ENCODE measurements at places on chromosomes 7 and 10. TPM values are rescaled to one million over a fixed set of nuclear protein-coding genes. Genes with fewer than 3 reads are reported as not detected.

Gene GATA3
- 0.54 TPM for total RNA-seq

GRCh38 chr10:36493516-36493880 lies 631.9 kb upstream of the ANKRD30A start:
- no peak for DNase-seq

DNA sequence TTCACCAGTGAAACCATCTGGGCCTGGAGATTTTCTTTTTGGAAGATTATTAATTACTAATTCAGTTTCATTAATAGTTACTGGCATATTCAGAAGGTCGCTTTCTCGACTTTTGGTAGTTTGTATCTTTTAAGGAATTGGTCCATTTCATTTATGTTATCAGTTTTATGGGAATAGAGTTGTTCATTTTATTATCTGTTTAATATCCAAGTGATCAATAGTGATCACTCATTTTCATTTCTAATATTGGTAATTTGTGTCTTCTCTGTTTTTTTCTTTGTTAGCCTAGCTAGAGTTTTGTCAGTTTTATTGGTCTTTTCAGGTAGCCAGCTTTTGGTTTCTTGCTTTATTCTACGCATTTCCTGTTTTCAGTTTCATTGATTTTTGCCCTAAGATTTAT lies 31.0 kb downstream of the MKLN1 start:
- no peak for DNase-seq

DNA sequence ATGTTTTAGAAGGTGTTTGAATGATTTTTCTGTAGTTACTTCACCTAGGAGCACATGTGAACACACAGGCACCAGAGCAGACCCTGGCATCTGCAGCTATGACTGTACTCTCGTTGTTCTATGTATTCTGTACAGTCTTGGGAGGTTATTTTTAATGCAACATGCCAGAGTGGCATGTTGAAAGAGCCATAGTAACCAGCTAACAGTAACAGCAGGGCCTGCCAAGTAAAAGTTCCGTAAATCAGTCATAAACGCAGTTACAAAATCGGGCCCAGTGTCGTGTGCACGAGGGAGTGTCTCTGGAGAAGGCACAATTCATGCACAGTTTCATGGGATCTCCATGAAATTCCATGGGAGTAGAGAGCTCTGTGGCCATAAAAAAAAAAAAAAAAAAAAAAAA lies 108.3 kb upstream of the CDK6 start:
- DNase-seq: peak; percentile 60

Gene CBX3
- total RNA-seq: 135 TPM

DNA sequence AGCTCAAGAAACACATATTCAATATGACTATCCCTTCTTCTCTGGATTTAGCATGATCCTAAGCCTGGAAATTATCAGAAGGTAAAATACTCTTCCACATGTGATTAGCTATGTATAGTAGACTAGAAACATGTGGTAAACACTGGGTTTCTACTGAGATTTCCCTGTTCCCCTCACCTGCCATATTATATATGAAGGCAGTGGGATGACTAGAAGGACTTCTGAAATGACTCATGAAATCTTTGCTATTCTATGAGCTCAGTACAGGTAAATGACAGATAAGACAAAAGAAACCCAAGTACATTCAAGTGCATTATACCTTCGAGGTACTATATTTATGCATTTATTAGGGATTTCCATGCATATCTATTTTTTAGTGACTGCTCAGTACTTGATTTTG lies 152.9 kb downstream of the DNAJB9 start:
- no peak for DNase-seq

Gene NAT16
- total RNA-seq: not detected

- no peak for DNase-seq
Measured at GRCh38 chr10:35091994-35092790, 2.1 kb upstream of the CUL2 start.

Gene PGAM2
- 0.52 TPM for total RNA-seq

GRCh38 chr7:122260336-122260735 lies 44.2 kb downstream of the FEZF1 start:
- no peak for DNase-seq

DNA sequence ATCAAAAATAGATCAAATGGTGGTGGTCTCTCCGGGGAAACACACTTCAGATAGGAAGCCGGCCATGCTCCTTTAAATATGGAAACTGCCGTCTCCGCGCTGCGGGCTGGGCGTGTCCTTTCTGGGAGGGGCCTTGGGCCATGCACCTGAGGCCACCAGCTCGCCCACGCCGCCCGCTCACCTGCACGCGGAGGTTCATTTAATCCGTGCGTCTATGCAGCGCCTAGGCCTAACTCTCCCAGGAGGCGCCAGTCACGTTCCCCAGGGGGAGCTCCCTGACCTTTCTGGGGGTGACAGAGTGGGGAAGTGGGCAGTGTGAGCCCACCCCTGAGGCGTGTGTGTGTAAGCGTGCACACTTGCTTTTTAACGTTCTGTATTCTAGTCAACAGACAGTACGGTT lies 64.0 kb downstream of the C10orf143 start:
- peak; percentile 12 for DNase-seq

GRCh38 chr10:68957654-68958053 lies 1.7 kb downstream of the DDX21 start:
- no peak for DNase-seq

Gene PLXDC2
- 22.4 TPM for total RNA-seq

Gene AKR1C4
- total RNA-seq: not detected

DNA sequence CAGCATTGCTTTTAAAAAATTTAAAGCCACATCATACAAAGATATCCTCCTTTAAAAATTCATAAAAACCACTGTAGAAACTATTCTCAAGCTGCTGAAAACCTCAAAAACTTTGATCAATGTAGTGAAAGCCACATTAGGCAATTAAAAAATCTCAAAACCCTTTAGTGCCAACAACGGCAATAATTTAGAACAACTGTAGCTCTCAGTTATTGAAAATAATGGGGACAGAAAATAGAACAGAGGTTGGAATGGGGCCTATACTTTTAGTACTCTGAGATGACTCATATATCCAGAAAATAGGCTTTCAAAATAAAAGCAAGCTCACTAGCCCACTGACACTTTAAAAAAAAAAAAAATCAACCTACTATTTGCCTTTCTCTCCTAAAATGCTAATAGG lies 87.5 kb downstream of the GSAP start:
- no peak for DNase-seq

DNA sequence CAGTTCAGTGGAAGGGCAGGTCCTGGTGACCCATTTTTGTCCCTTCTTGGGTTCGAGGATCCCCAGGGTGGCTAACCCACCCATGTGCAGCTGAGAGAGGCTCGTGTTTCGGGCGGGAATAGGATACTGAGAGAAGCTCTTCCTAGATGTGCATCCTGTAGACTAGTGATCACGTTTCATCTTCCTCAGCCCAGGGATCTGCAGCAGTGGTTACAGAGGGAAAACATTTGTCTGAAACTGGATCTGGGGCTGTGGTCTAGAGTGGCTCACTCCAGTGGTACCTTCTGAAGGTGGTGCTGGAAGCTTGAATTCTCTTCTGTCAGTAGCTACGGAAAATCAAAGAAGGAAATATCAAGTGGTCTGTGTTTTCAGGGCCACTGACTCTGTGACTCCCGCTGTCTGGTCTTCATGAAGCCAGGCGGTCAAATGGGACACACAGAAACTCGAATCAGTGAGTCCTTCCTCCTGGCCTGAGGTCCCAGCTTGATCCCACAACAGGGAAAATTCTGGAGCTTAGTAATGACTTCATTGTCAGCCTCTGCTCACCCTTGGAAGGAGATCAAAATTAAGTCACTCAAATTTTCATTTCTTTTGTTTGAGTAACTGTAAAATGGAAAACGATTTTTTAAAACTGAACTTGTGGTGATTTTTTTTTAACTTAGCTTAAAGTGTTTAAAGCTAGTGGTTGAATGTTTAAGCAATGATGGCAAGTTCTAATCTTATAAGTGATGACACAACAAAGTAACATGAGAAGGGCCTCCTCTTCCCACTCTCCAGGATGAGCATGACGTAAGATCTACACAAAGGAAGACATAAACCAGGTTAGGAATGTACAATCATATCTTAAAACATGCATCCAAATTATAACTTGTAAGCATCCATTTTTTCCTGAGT lies 469.3 kb upstream of the KLF6 start:
- DNase-seq: no peak

Gene TEX36
- total RNA-seq: not detected

DNA sequence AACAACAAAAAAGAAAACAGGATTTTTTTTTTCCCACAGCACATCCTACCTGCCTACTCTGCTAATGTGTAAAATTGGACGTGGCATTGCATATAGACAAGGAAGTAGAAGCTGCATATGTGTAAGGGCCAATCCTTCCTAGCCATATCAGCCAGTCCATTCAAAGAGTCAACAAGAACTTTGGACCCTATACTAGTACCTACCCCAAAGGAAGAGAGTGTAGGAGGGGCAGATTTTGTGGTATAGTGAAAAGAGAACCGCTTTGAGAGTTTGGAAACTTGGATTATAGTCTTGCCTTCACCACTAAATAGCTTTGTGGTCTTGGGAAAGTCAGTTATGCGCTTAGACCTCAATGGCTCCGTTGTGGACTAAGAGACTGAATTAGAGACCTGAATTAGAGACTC lies 12.1 kb upstream of the MCU start:
- peak; percentile 56 for DNase-seq

Gene RNF148
- total RNA-seq: 0.50 TPM

Gene GNB2
- 312 TPM for total RNA-seq

DNA sequence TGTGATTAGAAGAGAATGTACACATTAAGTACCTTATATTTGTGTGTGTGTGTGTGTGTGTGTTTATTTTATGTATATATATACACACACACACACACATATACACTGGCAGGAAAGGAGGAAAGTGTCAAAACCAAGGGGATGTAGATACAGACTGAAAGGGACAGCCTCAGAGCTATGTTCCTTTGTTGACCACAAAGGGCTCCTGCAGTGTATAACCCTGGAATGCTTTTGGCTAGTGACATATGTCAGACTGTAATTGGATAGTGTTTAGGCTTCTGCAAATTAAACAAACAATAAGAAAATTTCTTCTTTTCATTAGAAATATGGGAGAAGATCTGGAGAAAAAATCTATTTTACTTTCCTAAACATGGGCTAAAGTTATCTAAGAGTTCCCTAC lies 15.9 kb downstream of the GBF1 start:
- no peak for DNase-seq

- no peak for DNase-seq
Measured at GRCh38 chr10:124416733-124417132, 2.0 kb downstream of the OAT start.

Gene THSD7A
- total RNA-seq: 2.3 TPM

GRCh38 chr7:50312250-50313162 lies 8.0 kb downstream of the IKZF1 start:
- DNase-seq: no peak

DNA sequence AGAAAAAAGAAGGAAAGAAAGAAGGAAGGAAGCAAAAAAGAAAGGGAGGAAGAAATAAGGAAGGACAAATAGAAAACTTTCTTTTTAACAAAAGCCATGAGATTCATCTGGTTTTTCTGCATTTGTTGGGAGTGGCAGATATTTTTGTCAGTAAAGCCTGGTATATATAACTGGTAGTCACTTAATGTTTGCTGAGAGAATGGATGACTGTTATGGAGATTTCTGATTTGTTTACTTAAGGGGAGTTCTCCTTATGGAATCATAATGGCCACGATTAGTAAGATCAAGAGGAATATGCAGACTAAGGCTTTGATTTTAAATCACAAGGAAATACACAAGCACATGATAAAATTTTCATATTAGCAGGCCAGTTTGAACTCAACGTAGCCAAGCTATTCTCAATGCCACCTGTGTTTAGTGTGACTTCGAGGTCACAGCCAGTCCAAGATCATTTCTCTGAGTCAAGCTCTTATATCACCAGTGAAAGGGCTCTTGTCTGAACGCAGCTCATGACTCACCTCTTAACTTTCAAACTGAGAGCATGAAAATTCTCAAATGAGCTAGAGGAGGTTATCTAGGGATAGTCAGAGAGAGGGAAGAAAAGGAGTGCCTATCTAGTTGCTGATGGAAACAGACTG lies 445.1 kb upstream of the ZMIZ1 start:
- no peak for DNase-seq

Gene OR2A42
- total RNA-seq: not detected

- no peak for DNase-seq
Measured at GRCh38 chr7:44470135-44470479, 20.4 kb downstream of the NUDCD3 start.

Gene DRGX
- total RNA-seq: not detected

- no peak for DNase-seq
Measured at GRCh38 chr10:53477313-53477675, 704.7 kb upstream of the MBL2 start.

GRCh38 chr7:90666186-90666585 lies 70.1 kb downstream of the CDK14 start:
- DNase-seq: no peak

DNA sequence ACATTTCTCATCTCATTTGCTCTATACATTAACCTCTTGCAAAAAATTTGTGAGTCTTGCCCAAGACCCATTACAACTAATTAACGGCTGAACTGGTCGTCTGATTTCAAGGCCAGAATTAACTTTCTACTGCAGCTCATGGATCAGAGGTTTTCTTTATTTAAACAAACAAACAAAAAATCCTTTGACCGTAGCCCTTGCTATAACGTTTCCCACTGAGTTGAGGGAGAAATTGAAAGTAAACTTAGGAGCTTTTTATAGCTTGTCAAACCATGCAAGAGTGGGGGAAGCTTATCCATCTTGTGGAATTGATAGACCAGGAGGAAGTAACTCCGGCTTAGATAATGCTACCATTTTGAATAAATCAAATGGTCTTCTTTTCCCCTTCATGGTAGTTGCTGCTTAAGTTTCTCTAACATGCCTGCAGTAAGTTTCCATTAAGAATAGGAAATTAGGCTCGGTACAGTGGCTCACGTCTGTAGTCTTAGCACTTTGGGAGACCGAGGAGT lies 3.3 kb downstream of the SRGN start:
- no peak for DNase-seq

Gene STAG3
- 1.4 TPM for total RNA-seq

- no peak for DNase-seq
Measured at GRCh38 chr7:118325450-118325808, 100.9 kb downstream of the ANKRD7 start.

GRCh38 chr10:77497748-77498147 lies 139.9 kb downstream of the KCNMA1 start:
- DNase-seq: no peak

DNA sequence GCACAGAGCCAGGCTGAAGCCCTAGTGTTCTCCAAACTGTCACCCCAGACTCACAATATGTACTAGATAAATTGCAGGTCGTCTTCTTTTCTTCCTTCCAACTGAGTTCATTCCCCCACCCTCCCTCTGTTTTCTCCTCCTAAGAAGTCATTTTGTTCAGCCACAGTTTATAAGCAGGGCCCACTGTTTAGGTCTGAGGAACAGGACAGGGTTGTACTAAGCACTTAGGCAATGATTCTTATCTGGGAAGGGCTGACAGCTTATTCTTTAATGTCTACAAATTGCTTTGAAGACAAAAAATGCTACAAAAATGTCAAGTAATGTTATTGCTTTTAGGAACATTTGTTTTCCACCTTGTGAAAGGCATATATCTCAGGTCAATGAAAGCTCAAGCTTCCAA lies 59.1 kb downstream of the CDC123 start:
- no peak for DNase-seq

DNA sequence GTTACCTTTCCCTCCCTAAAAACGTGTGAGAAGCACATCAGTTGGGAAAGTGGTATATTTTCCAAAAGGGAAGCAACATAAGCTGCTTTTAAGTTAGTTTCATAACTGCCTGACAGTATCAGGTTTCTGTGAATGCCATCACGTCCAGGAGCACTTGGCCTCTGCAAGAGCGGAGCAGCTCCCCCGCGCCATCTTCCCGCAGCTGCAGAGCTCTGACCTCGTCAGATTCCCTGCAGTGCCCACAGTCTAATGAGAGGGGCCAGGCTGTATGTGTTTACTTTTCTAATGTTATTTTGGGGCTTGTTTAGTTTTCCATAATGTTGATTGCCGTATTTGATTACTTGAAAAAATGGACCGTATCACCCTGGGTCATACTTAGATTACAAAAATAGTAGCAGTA lies 74.2 kb downstream of the MGMT start:
- no peak for DNase-seq

Gene CTAGE8
- 2.5 TPM for total RNA-seq

Data from colonic mucosa (tissue), 4 donors.